Breast epithelium (tissue), 4 donors: ENCODE measurements at places on chromosomes 5 and 9. TPM values are rescaled to one million over a fixed set of nuclear protein-coding genes. Genes with fewer than 3 reads are reported as not detected.

DNA sequence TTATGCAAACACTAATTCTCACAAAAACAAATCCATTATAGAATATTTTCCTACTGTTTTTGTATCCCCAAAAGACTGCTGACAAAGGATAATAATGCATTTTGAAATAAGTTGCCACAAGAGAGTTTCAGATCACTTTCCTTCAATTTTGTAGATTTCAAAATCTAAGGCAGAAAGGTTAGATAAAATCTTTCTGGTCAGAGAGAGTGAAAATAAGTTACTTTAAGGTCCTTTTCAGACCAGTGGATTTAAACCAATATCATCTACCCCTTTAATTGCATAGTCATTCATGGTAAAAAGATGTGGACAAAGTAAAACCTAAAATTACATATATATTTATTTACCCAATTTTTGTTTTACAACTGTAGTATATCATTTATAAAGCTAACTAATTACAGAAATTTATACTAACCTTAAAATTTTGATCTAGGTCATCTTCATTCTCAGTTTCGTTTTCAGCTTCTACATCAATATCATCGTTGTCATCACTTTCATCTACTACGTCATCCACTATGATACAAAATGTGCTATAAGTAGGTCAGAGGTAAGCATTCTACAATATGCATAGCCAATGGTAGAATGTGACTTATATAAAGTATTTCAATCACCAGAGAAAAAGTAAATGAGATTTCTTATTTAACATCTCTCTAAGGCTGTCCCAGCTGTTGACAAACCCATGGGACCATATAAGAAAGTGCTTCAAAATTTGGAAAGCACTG is 95.7 kb downstream of the AGTPBP1 start:
- H3K27ac ChIP-seq = no peak overlapping the region
- H3K27me3 ChIP-seq = no peaks in the 10 kb centered on the region
- no peak for DNase-seq
- no peaks in the 10 kb centered on the region for H3K4me1 ChIP-seq
- H3K36me3 ChIP-seq = no peaks in the 10 kb centered on the region

DNA sequence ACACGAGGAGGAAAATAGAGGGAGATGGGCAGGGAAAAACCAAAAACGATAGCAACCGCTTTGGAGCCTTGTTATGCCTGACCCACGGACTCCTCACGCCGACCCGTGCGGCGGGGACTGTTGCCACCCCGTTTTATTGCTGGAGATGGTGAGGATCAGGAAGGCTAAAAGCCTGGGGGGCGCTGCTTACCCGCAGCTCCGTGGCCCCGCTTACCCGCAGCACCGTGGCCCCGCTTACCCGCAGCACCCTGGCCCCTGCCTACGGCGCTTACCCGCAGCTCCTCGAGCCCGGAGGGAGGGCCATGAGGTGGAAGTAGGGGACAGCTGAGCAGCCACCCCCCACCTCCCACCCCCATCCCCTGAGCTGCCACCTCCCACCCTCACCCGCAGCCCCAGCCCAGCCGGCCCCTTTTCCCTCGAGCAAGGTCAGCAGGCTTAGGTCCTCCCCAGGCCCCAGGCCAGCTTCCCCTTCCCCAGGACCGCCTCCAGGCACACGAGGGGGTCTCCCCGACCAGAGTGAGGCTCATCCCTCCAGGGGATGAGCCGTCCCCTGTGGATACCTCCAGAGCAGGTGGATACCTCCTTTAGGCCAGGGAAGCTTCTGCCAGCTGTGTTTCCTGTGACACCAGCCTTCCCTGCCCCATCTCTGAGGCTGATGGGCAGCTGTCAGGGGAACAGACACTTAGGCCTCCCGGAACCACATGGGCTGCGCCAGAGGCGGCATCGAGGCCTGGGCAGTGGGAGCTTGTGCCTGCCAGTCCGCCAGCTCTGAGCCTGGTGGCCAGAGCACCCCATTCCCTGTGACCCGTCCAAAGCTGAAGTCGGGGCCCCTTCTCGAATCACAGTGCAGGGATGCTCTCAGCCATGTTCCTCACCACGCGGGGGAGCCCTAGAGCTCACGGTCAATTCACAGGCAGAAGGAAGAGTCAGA is 92.3 kb downstream of the LMX1B start:
- H3K4me3 ChIP-seq = peak overlapping the region; percentile 61
- H3K4me1 ChIP-seq = peaks cover 12% of the 10 kb centered on the region
- H3K27ac ChIP-seq = no peak overlapping the region

DNA sequence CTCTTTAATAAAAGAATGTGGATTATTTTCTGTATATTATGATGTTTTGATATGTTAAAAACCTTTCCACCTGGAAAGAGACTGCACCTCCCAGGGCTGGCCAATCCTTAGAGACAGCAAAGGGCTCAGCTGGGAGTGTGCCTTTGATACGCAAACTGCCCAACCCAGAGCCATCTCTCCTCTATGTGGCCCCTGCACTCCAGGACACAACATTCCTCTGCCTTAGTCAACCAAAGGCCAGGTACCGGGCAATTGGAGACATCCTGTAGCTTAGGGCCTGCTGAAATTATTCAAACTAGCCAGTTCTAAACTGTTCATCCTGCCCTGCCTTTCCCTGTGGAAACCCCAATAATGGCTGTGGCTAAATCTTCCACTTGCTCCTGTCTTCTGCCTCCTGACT is 5.0 kb upstream of the HSPB3 start:
- H3K4me3 ChIP-seq = no peak overlapping the region
- no peak for DNase-seq
- H3K27ac ChIP-seq = no peak overlapping the region
- no peaks in the 10 kb centered on the region for H3K27me3 ChIP-seq
- no peaks in the 10 kb centered on the region for H3K4me1 ChIP-seq

DNA sequence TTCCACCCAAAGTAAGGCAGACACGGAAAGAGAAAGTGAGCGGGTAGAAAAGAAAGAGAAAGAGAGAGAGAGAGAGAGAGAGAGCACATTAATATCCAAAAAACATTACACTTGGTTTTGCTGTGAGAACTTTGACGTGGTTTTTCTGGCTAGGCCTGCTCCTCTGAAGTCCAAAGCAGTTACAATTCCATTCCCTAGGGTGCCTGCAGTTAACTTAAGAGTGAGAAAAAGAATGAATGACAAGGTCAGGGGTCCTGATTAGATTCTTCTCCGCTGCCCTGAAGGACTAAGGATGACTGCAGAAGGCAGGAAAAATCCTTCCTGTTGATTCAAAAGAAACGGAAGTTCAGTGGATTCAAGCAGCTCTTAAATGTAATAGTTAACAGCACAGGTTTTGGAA is 589.8 kb downstream of the PRELID2 start:
- H3K4me3 ChIP-seq = no peak overlapping the region
- no peak for DNase-seq
- no peaks in the 10 kb centered on the region for H3K4me1 ChIP-seq
- H3K27me3 ChIP-seq = no peaks in the 10 kb centered on the region

DNA sequence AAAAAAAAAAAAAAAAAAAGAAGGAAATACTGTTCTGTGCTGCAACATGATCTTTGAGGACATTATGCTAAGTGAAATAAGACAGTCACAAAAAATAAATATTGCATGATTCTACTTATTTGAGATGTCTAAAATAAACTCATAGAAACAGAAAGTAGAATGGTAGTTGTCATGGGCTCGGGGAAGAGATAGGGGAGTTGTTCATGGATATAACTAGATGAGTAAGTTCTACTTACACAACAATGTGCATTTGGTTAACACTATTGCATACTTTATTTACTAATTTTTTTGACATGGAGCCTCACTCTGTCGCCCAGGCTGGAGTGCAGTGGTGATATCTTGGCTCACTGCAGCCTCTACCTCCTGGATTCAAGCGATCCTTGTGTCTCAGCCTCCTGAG is 15.2 kb downstream of the MAML1 start:
- no peak overlapping the region for H3K27ac ChIP-seq
- no peak for DNase-seq
- no peak overlapping the region for H3K4me3 ChIP-seq
- no peaks in the 10 kb centered on the region for H3K27me3 ChIP-seq
- H3K4me1 ChIP-seq = no peaks in the 10 kb centered on the region
- H3K36me3 ChIP-seq = no peaks in the 10 kb centered on the region

- H3K27ac ChIP-seq = no peak overlapping the region
- no peak for DNase-seq
- H3K36me3 ChIP-seq = no peaks in the 10 kb centered on the region
- no peaks in the 10 kb centered on the region for H3K4me1 ChIP-seq
- H3K4me3 ChIP-seq = no peak overlapping the region
Measured at GRCh38 chr5:2272755-2273154, 390.0 kb upstream of the IRX4 start.

DNA sequence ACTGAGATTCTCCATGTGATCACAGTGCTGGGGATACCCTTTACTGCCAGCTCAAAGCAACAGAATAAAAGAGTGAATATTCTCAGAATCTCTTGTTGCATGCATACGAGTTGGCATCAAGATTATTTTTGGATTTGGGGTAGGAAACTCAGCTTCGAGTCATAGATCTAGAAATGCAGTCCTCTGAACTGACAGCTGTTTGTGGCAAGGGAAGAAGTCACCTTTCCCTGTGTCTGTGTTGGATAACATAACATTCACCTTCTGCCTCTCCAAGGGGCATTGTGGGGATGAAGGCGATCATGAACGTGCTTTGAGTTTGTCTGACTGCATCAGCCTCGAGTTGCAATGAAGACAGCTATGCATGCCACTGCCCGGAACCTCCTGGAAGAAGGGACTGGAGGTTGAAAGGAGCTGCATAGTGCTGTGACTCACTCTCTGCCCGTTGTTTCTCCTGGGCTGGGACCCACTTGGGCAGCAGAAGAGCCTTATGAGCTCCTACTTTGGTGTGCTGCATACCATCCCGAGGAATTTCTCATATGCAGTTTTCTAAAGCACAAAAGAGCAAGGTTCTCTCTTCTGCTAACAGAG is 231.7 kb downstream of the ARHGAP26 start:
- peak overlapping the region; percentile 62 for H3K27ac ChIP-seq
- DNase-seq = no peak

DNA sequence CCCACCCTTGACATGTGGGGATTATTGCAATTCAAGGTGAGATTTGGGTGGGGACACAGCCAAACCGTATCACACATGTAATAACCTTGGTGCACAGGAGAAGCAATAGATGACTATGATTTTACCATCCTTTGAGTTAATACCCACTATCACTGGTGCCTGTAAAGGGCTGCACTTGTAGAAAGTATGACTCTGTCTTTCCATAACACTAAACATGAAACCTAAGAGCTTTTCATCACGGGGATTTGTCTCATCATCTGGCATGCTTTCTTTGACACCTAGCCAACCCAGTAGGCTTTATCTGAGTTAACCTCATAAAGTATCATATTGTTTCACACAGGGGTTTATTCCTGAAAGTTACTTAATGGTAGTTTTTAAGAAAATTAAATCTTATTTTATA is 188.9 kb upstream of the TNC start:
- no peaks in the 10 kb centered on the region for H3K4me1 ChIP-seq
- H3K36me3 ChIP-seq = no peaks in the 10 kb centered on the region
- DNase-seq = no peak
- no peak overlapping the region for H3K4me3 ChIP-seq
- H3K27ac ChIP-seq = no peak overlapping the region
- H3K27me3 ChIP-seq = no peaks in the 10 kb centered on the region

DNA sequence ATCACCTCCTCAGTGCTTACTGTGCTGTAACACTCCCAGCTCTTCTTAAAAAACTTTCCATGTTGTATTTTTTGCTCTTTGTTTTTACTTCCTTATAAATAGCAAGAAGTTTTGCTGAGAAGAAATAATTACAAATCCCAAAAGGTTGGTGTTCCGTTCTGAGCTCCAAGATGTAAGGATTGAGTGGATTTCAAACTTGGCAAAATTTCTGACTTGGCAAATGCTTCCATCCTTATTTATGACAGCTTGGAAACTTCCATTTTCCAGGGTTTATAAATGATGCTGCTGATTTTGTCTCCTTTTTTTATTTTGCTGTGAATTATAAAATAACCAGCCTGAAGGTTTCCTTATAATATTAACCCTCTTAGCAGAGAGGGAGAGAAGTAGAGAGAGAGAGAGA is 151.9 kb downstream of the NTRK2 start:
- DNase-seq = no peak
- H3K4me1 ChIP-seq = no peaks in the 10 kb centered on the region
- no peaks in the 10 kb centered on the region for H3K27me3 ChIP-seq
- H3K27ac ChIP-seq = no peak overlapping the region

DNA sequence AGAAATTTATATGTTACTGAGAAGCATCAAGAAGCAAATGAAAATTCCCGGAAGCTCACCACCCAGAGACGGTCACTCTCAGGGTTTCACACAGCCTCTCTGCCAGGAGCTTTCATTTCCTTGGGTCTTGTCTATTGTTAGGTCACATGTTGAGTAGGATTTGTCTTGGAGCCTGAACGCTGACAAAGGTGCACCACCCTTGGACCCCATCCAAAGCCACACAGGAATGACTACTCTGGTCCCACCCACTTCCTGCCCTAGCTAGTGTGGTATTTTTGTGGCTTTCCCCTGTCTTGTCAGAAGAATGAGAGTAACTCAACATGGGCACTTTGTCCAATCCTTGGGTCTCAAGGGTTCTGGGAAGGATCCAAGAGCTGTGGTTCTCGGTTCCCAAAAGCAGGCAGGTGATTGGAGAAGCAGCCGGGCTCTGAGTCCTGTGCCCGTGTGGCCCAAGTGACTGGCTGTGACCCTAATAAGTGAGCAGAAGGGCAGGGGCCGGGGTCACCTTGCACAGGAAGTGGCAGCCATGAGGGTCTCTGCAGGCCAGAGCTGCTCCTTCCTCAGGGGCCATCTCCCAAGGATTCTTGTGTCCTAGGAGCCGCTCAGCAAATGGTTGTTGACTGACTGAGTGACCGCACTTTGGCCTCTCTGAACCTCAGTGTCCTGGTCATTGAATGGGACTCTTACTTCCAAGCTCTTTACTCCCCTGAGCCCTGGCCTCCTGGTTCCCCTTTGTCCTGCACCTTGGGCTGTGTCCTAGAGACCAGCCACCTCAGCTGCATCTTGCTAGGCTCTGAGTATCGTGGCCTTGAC is 6.9 kb downstream of the FGD3 start:
- DNase-seq = peak; percentile 51
- H3K4me1 ChIP-seq = no peaks in the 10 kb centered on the region
- H3K27me3 ChIP-seq = no peaks in the 10 kb centered on the region
- no peaks in the 10 kb centered on the region for H3K36me3 ChIP-seq

GRCh38 chr5:94329115-94329514 is 289.3 kb downstream of the KIAA0825 start:
- no peaks in the 10 kb centered on the region for H3K36me3 ChIP-seq
- DNase-seq = no peak
- H3K4me3 ChIP-seq = no peak overlapping the region
- H3K4me1 ChIP-seq = no peaks in the 10 kb centered on the region
- no peak overlapping the region for H3K27ac ChIP-seq

GRCh38 chr5:84382363-84383295 is 2.1 kb downstream of the EDIL3 start:
- H3K36me3 ChIP-seq = no peaks in the 10 kb centered on the region
- H3K4me1 ChIP-seq = peaks cover 3% of the 10 kb centered on the region
- H3K4me3 ChIP-seq = peak overlapping the region; percentile 66
- no peak for DNase-seq
- no peaks in the 10 kb centered on the region for H3K27me3 ChIP-seq
- no peak overlapping the region for H3K27ac ChIP-seq

NUTM2F gene
- not detected for total RNA-seq

DNA sequence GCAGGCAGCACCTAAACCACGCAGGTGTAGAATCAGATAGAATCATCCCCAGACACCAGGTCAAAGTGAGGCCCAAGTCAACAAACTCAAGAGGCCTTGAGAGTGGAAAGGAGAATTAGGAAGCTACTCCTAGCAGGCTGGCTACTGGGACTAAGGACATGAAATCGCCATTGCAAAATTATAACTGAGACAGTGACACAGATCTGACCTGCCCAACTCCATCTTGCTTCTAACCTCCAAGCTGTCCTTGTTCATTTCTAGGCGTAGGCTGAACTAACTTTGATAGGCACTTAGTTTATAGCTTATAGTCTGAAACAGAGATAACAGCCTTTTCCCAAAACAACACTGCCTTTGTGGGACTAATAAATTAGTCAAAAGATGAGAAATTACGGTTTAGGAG is 52.8 kb downstream of the ACTL7B start:
- no peak overlapping the region for H3K27ac ChIP-seq
- no peaks in the 10 kb centered on the region for H3K27me3 ChIP-seq
- H3K4me3 ChIP-seq = no peak overlapping the region
- no peak for DNase-seq
